ENCODE measurements at places on chromosomes 12 and 14.

- no peak for DNase-seq
Measured at GRCh38 chr12:92503029-92503931, 199.5 kb upstream of the PLEKHG7 start.

DNA sequence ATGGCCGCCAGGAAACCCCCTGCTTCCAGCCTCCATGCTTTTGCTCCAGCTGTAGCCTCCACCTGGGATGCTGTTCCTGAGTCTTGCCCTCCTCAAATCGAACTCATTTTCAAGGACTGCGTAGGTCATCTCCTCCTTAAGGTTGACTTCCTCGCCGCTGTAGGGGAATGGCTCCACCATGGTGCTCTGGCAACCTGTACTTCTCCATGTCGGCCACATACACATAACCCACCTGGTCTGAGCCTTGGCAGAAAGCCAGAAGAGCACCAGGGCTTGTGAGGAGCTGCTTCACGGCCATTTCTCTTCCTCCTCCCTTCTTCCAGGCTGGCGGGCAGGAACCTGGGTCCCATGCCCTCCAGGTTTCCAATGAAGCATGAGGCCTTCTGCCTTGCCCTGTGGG lies 36.7 kb upstream of the BEGAIN start:
- no peak for DNase-seq

DNA sequence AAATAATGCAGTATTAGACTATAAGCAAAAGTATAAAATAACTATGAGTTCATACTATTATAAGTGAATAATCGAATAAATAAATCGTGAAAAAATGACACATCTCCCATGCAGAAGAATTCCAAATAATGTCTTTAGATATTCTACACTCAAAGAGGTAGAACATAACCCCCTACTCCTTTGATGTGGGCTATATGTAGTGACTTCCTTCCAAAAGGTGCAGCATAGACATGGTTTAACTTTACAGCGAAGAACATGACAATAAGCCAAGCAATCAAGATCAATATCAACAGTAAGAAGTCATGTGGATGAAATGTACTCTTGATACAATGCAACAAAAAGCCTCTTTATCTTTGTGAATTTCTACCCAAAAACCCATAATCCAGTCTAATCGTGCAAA lies 46.0 kb upstream of the HIF1A start:
- DNase-seq = no peak

DNA sequence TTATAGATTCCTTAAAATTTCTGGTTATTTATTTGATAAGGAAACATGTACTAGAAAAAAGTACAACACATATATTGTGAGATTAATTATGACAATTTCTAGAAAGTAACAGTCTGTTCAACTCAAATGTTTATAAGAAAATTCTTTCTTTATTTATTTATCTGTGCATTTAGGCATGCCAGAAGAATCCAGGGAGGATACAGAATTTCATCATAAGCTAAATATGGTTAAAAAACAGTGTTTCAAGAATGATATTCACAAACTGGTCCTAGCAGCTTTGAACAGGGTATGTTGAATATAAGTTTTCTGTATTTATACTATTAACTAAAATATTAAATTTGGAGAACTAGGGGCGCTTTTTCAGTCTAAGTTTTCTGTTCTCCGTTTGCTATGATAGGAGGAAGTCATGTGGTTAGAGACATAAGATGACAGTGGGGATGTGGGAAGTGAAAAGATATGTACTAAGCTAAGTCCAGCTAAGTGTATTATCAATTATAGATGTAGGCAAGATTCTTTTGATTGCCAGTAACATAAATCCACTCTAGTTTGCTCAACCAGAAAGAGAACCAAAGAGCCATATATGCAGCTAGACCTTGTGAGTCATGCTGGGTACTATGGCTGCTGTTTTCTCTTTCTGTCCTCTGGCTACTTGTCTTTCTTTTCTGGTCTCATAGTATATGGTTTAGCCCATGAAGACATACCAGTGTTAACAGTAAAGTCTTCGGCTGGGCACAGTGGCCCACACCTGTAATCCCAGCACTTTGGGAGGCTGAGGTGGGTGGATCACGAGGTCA lies 39.0 kb downstream of the LRRK2 start:
- DNase-seq = no peak

GRCh38 chr12:14505626-14506596 lies 61.8 kb downstream of the PLBD1 start:
- DNase-seq = no peak
